Chondrocyte (in vitro differentiated cells): ENCODE measurements at places on chromosomes 12 and 14.

DNA sequence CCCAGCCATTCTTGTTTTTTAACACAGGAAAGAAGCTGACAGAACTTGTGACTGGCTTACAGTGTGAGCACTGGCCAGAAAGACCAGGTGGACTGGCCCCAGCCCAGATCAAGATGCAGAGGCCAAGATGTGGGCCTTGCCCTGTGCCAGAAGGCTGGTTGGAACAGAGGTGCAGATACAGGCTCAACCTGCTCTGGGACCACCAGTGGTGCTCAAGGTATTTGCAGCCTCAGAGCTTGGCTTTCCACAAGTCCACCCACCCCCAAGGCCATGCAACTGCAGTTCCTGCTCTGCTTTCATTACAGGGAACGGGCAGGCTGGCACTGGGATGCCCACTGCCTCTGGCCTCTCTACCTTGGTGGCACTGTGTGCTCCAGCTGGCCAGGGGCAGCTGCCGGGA is 23.3 kb downstream of the ZFC3H1 start:
- no peak overlapping the region for H3K27ac ChIP-seq
- H3K27me3 ChIP-seq, result no peaks in the 10 kb centered on the region
- no peak overlapping the region for H3K4me3 ChIP-seq
- DNase-seq, result peak; percentile 50

GRCh38 chr14:30348445-30348844 is 210.5 kb upstream of the G2E3 start:
- no peak overlapping the region for H3K27ac ChIP-seq
- H3K4me3 ChIP-seq, result no peak overlapping the region
- H3K27me3 ChIP-seq, result peaks cover 8% of the 10 kb centered on the region
- H3K4me1 ChIP-seq, result no peaks in the 10 kb centered on the region
- DNase-seq, result no peak

DNA sequence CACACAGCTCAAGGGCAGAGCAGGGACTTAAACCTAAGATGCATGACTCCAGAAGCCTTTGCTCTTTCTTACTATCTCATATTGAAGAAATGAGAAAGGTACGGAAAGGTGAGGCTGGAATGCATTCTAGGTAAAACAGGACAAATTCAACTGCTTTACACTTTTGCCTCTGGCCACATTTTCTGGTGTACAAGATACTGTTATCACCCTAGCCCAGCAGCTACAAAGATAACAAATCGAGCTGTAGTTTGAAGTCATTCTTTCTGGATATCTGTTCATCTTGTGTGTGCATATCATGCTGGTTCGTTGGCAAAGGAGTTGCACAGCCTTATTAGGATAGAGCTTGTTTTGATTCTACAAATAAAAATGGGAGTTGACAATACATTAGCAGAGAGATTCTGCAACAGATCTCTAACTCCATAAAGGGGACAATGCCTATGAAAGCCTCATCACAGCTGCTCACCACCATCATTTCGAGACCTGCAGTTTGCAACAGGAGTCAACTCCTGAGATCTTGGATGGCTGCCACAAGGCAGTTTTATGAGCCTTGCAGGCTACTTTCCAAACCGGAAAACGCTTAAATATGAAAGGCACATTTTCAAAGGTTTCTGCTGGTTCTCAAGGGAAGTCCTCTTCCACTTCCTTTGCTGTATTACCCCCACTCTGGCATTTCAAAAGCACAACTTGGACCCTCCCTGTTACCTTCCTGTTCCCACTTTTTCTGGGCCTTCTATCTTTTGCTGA is 64.9 kb downstream of the STXBP6 start:
- peaks cover 2% of the 10 kb centered on the region for H3K27me3 ChIP-seq
- peaks cover 33% of the 10 kb centered on the region for H3K4me1 ChIP-seq
- no peak overlapping the region for H3K4me3 ChIP-seq
- no peaks in the 10 kb centered on the region for H3K36me3 ChIP-seq
- no peak overlapping the region for H3K27ac ChIP-seq

GRCh38 chr12:93003531-93004239 is 74.6 kb upstream of the EEA1 start:
- H3K4me1 ChIP-seq, result peaks cover 30% of the 10 kb centered on the region
- H3K4me3 ChIP-seq, result no peak overlapping the region
- no peaks in the 10 kb centered on the region for H3K27me3 ChIP-seq
- DNase-seq, result no peak
- H3K27ac ChIP-seq, result no peak overlapping the region

- no peak for DNase-seq
- no peaks in the 10 kb centered on the region for H3K36me3 ChIP-seq
- peaks cover 16% of the 10 kb centered on the region for H3K27me3 ChIP-seq
- H3K4me3 ChIP-seq, result peak overlapping the region; percentile 79
- no peak overlapping the region for H3K27ac ChIP-seq
- H3K4me1 ChIP-seq, result peaks cover 11% of the 10 kb centered on the region
Observed at GRCh38 chr14:61813096-61813606, 50.9 kb downstream of the SNAPC1 start.

DNA sequence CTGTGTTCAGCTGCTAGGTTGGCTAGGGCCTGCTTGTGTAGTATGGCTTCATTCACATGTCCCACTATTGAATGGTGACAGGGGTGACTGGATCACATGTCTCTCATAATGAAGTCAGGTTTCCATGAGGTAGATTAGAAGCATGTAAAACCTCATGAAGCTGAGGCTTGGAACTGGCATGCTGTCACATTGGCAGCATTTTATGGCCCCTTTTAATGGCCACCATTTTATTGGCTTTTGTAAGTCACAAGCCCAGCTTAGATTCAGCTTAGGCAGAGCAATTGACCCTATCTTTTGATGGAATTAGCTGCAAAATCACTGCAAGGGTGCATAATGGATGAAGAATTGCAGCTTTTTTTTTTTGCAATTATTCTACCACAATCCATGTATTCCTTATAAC is 583.5 kb downstream of the MED13L start:
- DNase-seq, result no peak
- no peak overlapping the region for H3K4me3 ChIP-seq
- no peaks in the 10 kb centered on the region for H3K27me3 ChIP-seq
- H3K36me3 ChIP-seq, result no peaks in the 10 kb centered on the region
- no peak overlapping the region for H3K27ac ChIP-seq

- DNase-seq, result no peak
- H3K27me3 ChIP-seq, result no peaks in the 10 kb centered on the region
- no peak overlapping the region for H3K27ac ChIP-seq
- no peak overlapping the region for H3K4me3 ChIP-seq
Observed at GRCh38 chr12:10354502-10354901, 35.3 kb downstream of the KLRK1 start.

DNA sequence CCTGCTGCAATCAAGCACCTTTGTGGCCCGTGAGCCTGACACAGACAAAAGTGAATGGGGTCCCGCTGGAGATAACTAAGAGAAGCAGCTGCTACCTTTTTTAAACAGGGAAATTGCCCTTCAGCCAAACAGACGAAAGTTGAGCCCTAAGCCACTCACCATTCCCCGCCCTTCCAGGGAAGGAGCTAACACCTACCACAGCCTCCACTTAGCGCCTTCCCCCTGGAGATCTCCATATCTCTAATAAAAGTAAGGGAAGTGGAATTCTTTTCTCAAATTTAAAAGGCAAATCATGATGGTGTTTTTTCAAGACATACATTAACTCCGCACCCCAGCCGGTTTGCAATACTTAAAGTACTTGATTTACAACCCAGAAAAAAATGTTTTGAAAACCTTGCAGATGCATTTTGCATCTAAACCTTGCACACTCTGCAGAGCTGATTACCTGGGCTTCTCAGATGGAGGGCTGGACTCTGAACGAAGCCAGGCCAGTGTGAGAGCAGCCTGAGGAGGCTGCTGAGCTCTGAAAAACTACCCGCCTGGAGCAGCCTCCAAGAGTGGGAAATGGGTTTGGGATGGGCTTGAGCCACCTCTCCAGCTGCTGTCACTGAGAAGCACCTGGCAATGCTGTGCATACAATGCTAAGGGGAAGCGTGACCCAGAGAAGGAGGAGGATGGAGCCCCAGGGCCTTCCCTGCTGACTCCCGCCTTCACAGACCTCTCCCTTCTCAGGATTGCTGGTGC is 10.0 kb downstream of the NUAK1 start:
- H3K36me3 ChIP-seq, result peaks cover 8% of the 10 kb centered on the region
- no peaks in the 10 kb centered on the region for H3K27me3 ChIP-seq
- no peak for DNase-seq
- peaks cover 100% of the 10 kb centered on the region for H3K4me1 ChIP-seq
- peak overlapping the region; percentile 83 for H3K27ac ChIP-seq
